ENCODE measurements at places on chromosomes 16 and 17.
A peak's percentile ranks its signal among the peaks of the same experiment; 100 is the strongest.

- peak overlapping the region; percentile 99 for H3K27ac ChIP-seq
- H3K36me3 ChIP-seq, result peaks cover 4% of the 10 kb centered on the region
- peak; percentile 97 for DNase-seq
- no peaks in the 10 kb centered on the region for H3K27me3 ChIP-seq
Observed at GRCh38 chr17:45149037-45149668, 878 bp downstream of the HEXIM1 start.

DNA sequence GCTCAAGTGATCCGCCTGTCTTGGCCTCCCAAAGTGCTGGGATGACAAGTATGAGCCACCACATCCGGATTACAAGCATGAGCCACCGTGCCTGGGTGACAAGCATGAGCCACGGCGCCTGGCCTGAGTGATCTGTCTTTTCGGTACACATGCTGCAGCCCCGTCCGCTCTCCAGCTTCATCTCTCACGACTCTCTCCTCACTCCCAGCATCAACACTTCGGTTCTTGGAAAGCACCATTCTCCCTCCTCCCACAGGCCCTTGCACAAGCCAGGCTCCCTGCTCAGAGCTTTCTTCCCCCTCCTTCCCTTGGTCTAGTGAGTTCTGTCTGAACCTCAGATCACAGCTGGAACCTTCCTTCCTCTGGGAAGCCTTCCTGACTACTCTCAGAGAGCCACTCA is 6.5 kb upstream of the NCBP3 start:
- H3K36me3 ChIP-seq, result no peaks in the 10 kb centered on the region
- DNase-seq, result no peak
- H3K4me3 ChIP-seq, result no peak overlapping the region
- H3K4me1 ChIP-seq, result no peaks in the 10 kb centered on the region

- H3K36me3 ChIP-seq, result peaks cover 15% of the 10 kb centered on the region
- H3K4me1 ChIP-seq, result peaks cover 48% of the 10 kb centered on the region
- no peak overlapping the region for H3K27ac ChIP-seq
Observed at GRCh38 chr17:4006745-4007211, 42.5 kb upstream of the ATP2A3 start.

DNA sequence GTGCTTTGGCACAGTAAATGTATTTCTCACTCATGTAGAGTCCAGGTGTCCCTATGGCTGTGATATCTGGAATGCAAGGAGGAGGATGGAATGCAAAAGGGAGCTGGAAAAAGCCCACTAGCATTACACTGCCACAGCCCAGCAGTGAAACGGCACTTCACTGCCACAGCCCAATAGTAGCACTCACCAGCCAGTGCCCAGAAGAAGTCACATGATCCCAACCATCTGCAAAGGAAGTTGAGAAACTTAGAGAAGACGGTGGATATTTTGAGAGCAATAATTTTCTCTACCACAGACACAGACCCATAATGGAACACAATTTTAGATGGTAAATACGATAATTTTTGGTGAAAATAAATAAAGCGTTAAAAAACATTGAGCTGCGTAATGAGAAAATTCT is 51.8 kb downstream of the C16orf82 start:
- no peak for DNase-seq
- peaks cover 15% of the 10 kb centered on the region for H3K27me3 ChIP-seq
- peaks cover 1% of the 10 kb centered on the region for H3K36me3 ChIP-seq
- no peak overlapping the region for H3K4me3 ChIP-seq
- H3K27ac ChIP-seq, result no peak overlapping the region

- peaks cover 37% of the 10 kb centered on the region for H3K4me1 ChIP-seq
- no peaks in the 10 kb centered on the region for H3K36me3 ChIP-seq
Observed at GRCh38 chr16:50153596-50154419, 702 bp downstream of the TENT4B start.

GRCh38 chr17:80758481-80759376 is 214.1 kb downstream of the RPTOR start:
- H3K4me1 ChIP-seq, result peaks cover 44% of the 10 kb centered on the region
- no peak for DNase-seq
- no peaks in the 10 kb centered on the region for H3K27me3 ChIP-seq
- peaks cover 12% of the 10 kb centered on the region for H3K36me3 ChIP-seq

DNA sequence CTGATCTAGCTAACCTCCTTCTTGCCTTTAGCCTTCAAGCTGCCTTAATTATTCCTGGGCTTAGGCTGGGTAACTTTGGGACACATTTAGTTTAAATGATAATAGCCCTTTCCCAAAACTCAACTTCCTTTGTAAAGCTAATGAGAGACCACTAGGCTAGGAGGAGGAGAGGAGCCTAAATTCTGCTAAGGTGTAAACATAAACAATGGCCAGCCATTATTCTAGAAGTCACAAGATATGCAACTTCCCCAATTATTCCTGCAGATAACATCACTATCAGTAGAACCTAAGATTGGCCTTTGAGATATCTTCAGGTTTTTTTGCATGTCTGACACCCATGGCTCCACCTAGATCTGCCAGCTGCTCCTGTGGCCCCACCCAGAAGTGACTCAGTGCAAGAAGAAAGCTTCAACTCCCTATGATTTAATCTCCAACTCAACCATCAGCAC is 131.2 kb upstream of the FAM20A start:
- peaks cover 12% of the 10 kb centered on the region for H3K4me1 ChIP-seq
- no peaks in the 10 kb centered on the region for H3K27me3 ChIP-seq
- no peak for DNase-seq
- H3K27ac ChIP-seq, result no peak overlapping the region
- H3K36me3 ChIP-seq, result peaks cover 2% of the 10 kb centered on the region

- no peaks in the 10 kb centered on the region for H3K27me3 ChIP-seq
- no peak overlapping the region for H3K27ac ChIP-seq
- peaks cover 25% of the 10 kb centered on the region for H3K36me3 ChIP-seq
- DNase-seq, result no peak
Observed at GRCh38 chr17:62051053-62051452, 14.0 kb downstream of the MED13 start.

Data from chondrocyte (in vitro differentiated cells).